Right hindlimb (tissue), 1 donor: ENCODE measurements at places on chromosomes 2 and 18.

- DNase-seq = no peak
Observed at GRCh38 chr2:10668402-10669012, 21.3 kb downstream of the NOL10 start.

- DNase-seq = no peak
Observed at GRCh38 chr2:134466141-134466540, 212.3 kb downstream of the MGAT5 start.

- peak; percentile 37 for DNase-seq
Observed at GRCh38 chr2:229714080-229714735, at the start of gene DNER. Gene DNER (minus strand): TSS chr2:229714555. CDS start chr2:229714423, 132 bp downstream.

DNA sequence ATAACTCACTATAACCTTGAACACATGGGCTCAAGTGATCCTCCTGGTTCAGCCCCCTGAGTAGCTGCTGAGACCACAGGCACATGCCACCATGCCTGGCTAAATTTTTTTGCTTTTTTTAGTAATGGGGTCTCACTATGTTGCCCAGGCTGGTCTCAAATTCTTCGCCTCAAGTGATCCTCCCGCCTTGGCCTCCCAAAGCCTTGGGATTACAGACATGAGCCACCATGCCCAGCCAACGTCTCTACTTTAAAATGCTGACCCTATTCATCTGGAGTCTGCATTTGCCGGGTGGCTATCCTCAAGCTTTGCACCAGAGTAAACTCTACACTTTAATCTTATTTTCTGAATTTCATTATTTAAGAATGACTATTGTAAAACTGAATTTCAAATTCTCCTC lies 37.6 kb upstream of the RALBP1 start:
- no peak for DNase-seq

DNA sequence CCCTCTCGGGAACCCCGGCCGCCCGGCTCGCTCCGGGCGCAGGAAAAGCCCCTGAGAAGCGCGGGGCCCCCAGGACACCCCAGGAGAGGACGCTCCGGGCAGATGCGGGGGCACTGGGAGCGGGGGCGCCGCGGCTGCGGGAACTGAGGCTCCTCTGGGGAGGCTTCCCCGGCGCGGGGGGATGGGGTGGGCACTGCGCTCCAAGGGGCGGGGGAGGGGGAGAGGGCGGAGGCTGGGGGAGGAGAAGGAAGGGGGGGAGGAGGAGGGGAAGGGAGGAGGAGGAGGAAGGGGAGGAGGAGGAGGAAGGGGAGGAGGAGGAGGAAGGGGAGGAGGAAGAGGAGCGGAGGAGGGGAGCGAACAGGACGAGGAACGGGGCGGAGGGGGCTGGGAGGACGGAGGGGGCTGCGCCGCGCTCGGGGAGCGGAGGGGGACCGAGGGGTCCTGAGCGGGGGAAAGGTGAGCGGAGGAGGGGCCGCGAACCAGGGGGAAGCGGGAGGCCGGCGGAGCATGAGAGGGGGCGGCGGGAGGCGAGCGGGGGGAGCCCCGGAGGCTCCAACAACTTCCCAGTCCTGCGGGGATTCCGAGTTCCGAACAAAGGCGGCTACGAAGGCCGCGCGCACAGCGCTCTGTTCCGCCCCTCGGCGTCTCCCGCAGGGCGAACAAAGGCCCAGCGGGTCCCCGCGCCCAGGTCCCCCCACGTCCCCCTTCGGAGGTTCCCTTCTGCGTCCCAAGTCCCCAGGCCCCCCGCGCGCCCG lies 742 bp downstream of the PXDN start:
- peak; percentile 76 for DNase-seq
